Choroid plexus epithelial cell (primary cell): ENCODE measurements at places on chromosomes 6 and 20.

DNA sequence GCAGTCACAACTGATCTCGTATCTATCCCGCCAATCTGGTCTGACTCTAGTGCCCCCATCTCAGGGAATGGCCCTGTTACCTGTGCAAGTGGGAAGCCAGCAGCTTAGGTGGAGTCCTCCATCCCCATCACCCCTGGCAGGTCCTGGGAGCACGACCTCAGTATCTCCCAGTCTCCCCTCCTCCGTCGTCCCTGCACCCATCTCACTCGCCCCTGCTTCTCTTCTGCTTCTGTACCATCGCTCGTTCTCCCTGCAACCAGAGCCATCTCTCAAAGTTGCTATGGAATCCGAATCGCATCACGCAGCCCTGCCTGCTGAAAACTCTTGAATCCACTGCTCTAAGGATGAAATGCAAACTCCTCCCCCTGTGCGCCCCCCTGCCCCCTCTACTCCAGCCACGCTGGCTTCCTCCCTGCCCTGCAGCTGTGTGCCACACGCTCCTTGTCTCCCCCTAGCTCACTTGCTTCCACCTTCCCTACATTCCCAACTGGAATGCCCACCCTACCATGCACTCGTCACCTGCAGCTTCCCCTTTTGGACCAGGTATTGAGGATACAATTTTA, 64.0 kb upstream of the PTGIS start:
- DNase-seq: no peak

DNA sequence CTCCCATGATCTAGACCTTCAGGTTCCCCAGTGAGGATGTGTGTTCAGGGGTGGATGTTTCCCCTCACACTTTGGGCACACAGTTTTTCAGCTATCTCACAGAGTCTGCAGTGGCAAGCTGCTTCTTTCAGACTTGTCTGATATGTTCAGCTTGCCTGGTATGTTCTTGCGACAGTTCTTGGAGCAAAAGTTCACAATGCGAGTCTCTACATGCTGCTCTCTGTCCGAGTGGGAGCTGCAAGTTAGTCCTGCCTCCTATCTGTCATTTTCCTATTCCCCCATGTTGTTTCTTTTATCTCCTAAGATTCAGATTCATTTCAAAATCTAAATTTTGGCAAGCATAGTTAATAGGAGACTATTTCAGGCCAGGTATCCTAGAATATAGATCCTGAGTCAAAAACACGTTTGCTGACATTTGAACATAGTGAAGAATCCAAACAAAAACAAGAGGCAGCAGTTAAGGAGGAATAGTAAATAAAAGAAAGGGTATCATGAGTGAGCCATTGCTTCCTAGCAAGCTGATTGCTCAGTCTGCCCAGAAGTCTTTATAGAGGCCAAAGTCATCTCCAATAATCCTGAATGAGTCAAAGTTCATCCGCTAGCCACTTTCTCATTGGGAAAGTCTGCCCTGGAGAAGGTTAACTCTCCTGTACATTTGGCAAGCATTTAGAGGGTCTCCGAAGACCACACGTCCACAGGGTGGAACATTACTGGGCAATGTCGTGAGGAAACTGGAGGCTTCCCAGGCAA, 140.2 kb upstream of the MOCS1 start:
- DNase-seq: no peak

DNA sequence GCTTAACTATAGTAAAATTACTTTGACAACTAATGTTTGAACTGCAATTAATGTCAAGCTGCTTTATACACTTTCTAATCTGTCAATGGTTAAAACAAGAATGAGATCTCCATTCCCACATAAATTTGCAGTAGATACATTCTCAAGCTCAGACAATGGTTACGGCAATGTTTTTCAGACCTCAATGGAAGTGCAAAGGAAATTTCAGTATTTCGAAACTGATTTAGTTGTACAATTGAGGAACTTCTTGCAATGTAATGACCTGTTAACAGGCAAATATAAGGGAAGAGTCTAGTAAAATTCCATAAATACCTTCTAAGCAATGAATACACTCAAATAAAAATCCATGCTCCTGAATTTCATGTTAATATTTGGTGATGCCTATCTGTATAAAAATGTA, 94.7 kb downstream of the ADTRP start:
- DNase-seq: no peak

GRCh38 chr6:112899541-112899940, 552.4 kb downstream of the RFPL4B start:
- DNase-seq: no peak

DNA sequence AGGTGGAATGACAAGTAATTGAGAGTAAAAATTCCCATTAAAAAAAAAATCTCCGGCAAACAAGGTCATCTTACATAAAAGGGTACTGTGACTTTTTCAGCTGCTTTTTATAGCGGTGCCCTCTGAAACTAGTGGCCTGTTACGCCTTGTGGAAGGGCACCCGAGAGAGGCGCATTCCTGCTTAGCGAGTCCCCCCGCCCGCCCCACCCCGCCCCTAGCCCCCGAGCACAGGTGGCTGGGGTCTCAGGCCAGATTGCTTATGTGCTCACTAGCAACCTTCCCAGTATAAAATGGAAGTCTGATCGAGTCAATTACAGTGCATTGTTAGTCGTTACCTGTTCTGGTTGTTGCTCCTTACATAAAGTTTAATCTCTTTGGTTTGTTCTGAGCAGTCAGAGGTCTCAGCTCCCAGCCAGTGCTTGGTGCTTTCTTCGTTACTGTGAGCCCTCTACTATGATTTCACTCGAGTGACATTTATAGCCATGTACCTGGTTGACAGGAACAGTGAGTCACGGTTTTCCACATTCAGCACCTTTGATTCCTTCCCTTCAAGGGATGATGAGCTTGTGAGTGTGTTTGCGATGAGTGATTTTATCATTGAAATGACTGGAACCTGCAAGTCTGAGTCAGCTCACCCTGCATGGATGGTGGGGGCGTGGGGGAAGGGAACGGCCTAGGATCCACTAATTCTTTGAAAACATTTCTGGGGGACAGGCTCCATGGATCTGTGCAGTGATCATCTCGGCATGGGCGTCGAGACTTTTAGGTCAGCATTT, 47.6 kb downstream of the ZDHHC14 start:
- DNase-seq: no peak

GRCh38 chr6:135129136-135129856, 51.8 kb upstream of the MYB start:
- no peak for DNase-seq

DNA sequence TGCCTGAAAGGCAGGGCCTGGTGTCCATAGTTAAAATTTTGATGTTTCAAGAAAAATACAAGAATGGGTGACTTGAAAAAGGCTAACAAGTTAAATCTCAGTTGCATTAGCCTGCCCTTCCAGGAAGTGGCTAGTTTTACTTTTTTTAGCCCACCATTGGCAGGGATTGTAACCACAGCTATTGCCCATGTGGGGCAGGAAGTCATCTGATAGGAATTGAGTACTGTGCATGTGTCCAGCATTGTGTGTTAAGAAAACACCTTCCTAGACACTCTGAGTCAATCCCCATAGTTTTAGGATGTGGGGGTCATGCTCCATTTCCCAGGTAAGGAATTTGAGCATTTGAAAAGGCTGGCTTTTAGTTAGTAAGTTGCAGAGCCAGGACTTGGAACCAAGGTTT, 26.9 kb downstream of the LYRM2 start:
- peak; percentile 26 for DNase-seq
